Stimulated activated CD8-positive, alpha-beta memory T cell treated with anti-CD3 and anti-CD28 coated beads, Interleukin-2, amount 100 ng/mL, for 1 hour (primary cell): ENCODE measurements at places on chromosomes 1 and 21.

DNA sequence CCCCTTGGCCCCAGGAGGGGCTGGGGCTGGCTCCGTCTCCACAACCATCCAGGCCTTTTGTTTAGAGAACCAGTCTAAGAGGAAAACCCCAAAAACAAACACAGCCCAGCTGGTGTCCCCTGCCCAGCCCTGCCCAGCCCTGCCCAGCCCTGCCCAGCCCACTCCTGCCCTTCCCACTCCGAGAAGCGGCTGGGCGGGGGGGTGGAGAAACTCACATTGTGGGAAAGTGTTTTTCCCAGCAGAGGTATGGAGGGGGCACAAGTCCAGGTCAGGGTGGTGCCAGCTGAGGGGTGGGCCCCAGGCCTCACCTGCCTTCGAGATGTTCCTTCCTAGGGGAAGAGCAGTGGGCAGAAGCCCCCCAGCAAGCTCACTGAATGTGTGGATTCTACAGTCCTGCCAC is 10.0 kb upstream of the FAM131C start:
- DNase-seq, result no peak

- DNase-seq, result no peak
Measured at GRCh38 chr1:177945943-177946650, 23.8 kb downstream of the SEC16B start.

DNA sequence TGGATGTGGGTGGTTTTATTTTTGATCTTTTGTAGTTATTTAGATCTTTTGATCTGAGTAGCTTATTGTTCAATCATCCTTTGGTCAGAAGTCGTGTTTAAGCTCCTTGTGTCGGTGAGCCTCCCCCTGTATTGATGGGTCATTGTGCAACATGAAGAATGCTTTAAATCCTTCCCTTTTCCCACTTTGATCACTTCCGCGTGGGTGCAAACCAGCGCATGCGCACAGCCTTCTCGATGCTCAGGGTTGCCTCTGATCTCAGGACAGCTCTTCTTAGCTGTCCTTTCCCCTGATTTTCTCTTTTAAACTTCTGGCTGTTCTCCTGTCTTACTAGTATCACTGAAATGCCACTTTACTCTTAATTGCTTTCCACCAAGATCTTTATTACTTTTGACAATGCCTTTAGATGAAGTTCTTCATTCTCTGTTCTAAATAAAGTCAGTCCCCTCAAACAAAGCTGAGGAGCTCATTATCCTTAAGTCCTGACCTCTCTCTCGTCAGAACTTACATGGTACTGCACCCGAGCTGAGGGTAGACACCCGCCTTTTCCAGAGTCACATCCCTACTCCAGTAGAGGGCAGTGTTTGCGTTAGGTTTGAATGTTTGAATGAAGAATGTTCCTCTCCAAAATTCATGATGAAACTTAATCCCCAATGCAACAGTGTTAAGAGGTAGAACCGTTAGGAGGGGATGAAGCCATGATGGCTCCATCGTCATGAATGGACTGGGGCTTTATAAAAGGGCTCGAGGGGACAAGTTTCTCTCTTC is 547.9 kb upstream of the TMPRSS15 start:
- no peak for DNase-seq

- no peak for DNase-seq
Measured at GRCh38 chr1:5982868-5983267, 9.4 kb downstream of the NPHP4 start.

- no peak for DNase-seq
Measured at GRCh38 chr1:16260814-16261213, 23.8 kb upstream of the CPLANE2 start.

GRCh38 chr1:20234788-20235535 is 48.6 kb upstream of the PLA2G2C start:
- DNase-seq, result no peak

DNA sequence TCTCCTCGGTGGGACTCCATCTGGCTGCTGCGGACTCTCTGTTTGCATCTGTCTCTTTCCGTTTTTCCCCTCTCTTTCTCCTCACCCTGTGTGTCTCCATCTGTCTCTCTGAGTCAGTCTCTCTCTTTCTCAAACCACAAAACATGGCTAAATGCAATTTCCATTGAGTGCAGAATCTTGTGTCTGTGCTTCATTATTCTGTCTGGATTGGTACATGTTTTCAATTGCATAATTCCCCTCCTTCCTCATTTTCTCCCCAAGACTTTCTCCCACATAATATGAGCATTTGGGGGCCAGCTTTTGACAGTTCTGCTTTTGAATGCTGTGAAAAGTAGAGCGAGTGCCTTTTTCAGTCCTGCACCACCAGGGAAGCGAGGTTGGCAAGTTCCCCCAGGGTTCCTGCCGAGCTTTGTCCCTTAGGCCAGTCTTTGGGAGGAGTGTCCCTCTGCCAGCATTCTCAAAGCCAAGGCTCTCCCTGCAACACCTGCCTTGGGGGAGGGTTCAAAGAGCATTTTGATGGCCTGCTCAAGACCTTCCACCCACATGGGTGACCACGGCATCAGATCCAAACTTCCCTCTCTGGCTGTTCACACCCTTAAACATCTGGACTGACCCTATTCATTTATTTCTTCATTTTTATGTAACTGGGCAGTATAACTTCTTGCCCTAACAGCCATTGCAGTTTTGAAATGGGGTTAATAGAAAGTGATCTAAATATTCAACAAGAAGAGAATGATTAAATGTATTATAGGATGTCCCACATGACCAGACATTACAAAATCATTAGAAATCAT is 32.8 kb upstream of the SCMH1 start:
- DNase-seq, result no peak

DNA sequence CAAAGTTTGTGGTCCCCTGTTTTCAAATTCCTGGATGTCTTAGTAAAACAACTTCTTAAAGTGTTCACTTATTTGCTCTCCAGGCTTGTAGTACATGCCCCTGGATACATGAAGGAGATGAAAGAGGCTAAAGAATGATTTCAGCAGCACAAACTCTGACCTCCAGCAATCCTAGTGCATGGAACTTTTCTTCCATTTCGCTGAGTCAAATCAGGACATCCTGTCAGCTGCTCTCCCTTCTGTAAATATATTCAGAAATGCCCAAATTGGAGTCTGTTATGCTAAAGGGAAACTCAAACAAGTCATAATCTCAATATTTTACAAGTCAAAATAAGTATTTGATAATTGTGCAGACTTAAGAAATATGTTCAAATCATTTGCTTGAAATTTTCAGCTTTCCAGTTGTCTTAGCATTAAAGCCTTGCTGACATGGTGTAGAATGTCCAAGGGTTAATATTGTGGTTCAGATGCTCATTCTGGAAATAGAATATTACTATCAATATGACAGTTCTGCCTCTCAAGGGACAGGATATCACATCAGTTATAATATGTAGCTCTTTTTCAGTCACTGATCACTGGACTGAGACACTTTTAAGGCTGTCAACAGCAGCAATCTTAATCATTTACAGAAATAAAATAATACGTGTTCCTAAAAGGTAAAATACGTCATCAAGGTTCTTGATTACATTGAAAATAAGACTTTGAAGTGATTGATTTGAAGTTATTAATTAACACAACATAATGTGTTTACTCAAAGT is 1157.3 kb downstream of the PLA2G4A start:
- no peak for DNase-seq

DNA sequence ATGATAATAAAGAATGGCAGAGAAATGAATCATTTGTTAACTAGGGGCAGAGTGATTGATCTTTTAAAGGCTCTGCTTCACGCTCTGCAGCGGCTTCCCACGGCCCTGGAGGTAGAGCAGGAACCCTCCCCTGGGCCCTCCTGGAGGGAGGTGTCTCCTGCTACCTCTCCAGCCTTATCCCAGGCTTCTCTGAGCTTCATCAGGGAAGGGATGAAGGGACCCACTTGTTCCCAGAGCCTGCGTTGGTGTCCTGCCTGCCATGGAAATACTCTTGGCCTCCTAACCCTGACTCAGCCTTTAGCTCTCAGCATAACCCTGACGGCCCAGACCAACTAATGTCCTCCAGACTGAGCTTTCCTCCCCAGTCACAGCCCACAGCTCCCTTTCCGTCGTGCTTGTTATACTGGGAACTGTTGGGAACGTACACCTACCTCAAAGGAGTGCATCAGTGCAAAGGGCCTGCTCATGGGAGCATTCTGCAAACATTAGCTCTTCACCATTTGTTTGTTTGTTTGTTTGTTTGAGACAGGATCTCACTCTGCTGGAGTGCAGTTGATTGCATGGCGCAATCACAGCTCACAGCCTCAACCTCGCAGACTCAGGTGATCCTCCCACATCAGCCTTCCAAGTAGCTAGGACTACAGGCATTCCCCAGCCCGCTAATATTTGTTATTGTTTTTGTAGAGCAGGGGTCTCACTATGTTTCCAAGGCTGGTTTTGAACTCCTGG is 17.4 kb upstream of the HNRNPU start:
- no peak for DNase-seq

- no peak for DNase-seq
Measured at GRCh38 chr1:91821126-91821868, 64.7 kb downstream of the TGFBR3 start.

DNA sequence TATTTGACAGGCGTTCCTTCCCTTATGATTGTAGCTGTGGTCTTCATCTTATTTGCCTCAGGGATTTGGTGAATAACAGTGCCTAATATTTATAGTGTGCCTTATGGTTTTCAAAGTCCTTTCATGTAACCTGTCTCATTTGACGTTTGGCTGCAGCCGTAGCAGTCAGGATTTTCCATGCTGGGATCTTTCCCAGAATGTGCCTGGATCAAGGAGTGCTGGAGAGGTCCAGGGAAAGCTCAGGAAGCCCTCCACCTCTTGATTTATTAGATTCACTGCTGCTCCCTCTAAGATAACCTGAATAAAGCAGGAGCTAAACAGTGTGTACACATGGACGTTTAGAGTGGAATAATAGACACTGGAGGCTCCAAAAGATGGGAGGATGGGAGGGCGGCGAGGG is 5.2 kb downstream of the C1orf21 start:
- no peak for DNase-seq

DNA sequence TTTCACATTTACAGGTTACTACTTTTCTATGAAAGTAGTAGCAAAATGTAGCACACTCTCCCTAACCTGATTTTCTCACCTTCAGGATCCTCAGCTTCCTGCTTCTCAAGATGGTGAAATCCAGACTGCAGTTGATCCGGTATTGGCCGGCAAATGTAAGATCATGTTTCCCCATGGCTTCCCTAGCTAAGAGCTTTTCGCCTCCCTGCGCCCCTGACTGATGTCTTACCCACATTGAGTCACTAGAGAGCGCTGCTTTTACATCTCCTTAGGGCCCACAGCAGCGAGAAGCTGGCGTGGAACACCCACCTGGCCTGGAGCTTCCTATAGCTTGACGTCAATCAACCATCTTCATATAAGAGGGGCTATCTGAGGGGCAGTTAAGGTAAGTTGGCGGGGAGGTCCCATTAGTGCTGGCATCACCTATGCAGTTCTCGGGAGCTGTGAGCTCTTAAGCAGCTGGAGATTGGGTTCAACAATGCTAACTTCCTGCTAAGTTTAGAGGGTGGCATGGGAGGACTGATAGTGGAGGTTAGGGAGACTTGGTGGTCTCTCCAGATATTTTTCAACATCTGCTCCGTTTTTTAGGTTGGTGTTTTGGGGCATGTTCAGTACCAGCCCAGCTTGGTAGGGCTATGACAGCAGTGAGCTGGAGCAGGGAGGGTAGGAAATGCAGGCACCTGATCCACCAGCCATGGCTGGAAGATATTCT is 5.5 kb downstream of the PTPN7 start:
- DNase-seq, result no peak

GRCh38 chr1:227951624-227952373 is 4.1 kb upstream of the WNT9A start:
- DNase-seq, result no peak

GRCh38 chr1:66563941-66564630 is 30.1 kb downstream of the SGIP1 start:
- DNase-seq, result no peak

- DNase-seq, result no peak
Measured at GRCh38 chr1:54926970-54927369, 40.0 kb upstream of the DHCR24 start.

GRCh38 chr1:53371121-53371666 is 43.3 kb upstream of the LRP8 start:
- no peak for DNase-seq

GRCh38 chr1:84363019-84363418 is 35.3 kb upstream of the DNASE2B start:
- DNase-seq, result no peak

DNA sequence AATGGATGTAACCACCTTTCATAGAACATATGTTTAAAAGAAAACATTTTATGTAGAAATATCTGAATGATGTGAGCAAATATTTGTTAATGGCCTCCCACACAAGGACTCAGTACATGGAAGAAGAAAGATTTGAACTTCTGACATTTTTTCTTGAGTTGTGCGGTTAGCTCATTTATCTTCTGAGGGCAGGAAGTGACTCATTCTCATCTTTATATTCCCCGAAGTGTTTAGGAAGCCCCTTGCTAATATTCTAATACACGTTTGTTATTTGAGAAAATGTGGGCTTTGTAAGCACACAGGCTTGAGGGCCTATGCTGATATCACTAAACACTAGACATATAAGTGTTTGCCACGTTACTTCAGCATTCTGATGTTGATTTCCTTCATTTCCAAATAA is 392.5 kb upstream of the PTBP2 start:
- no peak for DNase-seq

DNA sequence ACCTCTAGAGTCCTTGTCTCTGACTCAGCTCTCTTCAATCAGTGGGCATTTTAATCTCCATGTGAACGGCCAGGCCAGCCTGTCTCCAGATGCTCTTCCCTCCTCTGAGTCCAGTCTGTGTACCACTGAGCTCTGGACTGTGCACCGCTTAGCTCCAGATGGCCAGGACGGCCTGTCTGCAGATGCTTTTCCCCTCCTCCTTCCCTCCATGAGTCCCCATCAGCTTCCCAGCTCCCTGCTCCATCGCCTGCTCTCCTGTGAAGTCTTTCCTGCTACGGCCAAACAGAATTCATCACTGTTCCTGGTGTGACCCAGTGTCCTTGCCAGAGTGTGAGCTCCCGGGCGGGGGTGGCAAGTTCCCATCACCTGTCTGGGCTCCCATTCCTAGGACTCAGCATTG is 42.0 kb downstream of the STUM start:
- no peak for DNase-seq

GRCh38 chr1:7526196-7526866 is 244.8 kb upstream of the VAMP3 start:
- DNase-seq, result no peak

DNA sequence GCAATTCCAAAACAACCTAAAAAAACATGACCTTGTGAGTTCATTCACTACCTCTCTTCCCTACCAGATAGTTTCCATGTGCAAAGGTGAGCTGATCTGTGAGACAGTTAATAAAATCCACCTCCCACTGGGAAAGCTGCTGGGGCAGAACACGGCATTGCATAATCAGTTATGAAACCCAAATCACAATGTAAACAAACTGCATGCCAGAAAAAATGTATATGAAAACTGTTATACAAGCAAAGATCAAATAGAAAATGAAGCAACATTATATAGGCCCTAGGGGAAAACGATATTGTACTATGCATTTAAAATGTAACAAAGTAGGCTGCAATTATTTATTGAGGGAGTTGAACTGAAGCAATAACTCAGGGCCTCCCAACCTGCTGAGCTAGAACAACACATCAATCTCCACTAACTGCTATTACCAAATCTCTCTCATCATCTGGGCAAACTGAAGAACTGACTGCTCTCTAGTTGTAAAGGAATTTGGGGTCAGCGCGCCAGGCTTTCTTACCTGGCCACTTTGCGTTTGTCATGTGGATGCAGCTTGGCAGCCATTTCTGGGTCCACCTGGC is 31.0 kb downstream of the TRIT1 start:
- no peak for DNase-seq
